Activated CD4-positive, alpha-beta T cell treated with anti-CD3 and anti-CD28 coated beads, Interleukin-2, amount 10 ng/mL, durations not matched to agents 24 days and 14 days (primary cell): ENCODE measurements at places on chromosomes 5 and 9. TPM values are rescaled to one million over a fixed set of nuclear protein-coding genes. Genes with fewer than 3 reads are reported as not detected.

GRCh38 chr5:111856876-111857466 is 100.0 kb upstream of the NREP start:
- no peak overlapping the region for H3K27ac ChIP-seq
- peaks cover 2% of the 10 kb centered on the region for H3K27me3 ChIP-seq
- no peak for DNase-seq
- H3K4me1 ChIP-seq = no peaks in the 10 kb centered on the region

DNA sequence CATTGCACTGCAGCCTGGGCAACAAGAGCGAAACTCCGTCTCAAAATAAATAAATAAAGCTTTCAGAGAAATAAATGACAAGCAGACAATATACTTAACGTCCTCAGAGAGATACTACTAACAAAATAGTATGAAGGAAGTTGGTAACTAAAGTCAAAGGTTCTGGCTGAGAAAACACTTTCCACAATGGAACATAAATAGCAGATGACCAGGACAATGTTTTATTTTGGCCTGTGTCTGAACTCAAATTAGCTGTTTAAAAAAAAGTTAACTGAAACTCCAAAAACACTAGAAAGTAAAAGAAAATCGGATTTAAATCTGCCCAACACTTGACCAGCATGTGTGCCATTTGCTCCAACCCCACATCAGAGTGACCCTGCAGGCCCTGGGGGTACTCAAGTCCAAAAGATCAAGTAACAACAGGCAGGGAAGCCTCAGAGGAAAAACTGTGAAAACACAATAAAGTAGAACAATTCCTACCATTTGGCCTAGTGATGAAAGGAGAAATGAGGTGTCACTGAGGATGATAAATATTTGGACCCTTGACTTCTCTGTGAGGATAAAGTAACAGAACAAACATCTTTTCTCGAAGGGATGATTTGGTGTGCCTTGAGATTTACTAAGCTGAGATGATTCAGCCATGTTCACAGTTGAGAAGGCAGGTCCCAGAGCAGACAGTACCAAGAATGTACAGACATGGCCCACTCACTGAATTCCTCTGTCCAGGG is 47.7 kb downstream of the LHFPL2 start:
- H3K36me3 ChIP-seq = no peaks in the 10 kb centered on the region
- H3K27me3 ChIP-seq = peaks cover 6% of the 10 kb centered on the region
- no peak overlapping the region for H3K27ac ChIP-seq

- DNase-seq = peak; percentile 96
- peaks cover 5% of the 10 kb centered on the region for H3K27me3 ChIP-seq
- H3K27ac ChIP-seq = peak overlapping the region; percentile 52
- H3K36me3 ChIP-seq = no peaks in the 10 kb centered on the region
- peaks cover 44% of the 10 kb centered on the region for H3K4me1 ChIP-seq
Observed at GRCh38 chr5:154072414-154073171, 33.8 kb downstream of the MFAP3 start.

- H3K4me1 ChIP-seq = peaks cover 3% of the 10 kb centered on the region
- H3K27ac ChIP-seq = no peak overlapping the region
- no peaks in the 10 kb centered on the region for H3K36me3 ChIP-seq
- H3K27me3 ChIP-seq = peaks cover 9% of the 10 kb centered on the region
Observed at GRCh38 chr9:72424131-72424530, 59.1 kb upstream of the ZFAND5 start.

- peaks cover 2% of the 10 kb centered on the region for H3K27me3 ChIP-seq
- no peak overlapping the region for H3K4me3 ChIP-seq
- DNase-seq = no peak
- H3K36me3 ChIP-seq = no peaks in the 10 kb centered on the region
- no peaks in the 10 kb centered on the region for H3K4me1 ChIP-seq
Observed at GRCh38 chr5:31605920-31606319, 33.0 kb upstream of the PDZD2 start.

- no peak overlapping the region for H3K4me3 ChIP-seq
- H3K27me3 ChIP-seq = peaks cover 11% of the 10 kb centered on the region
- peaks cover 4% of the 10 kb centered on the region for H3K4me1 ChIP-seq
- DNase-seq = no peak
- H3K27ac ChIP-seq = no peak overlapping the region
Observed at GRCh38 chr9:698276-698675, 143.2 kb upstream of the DMRT1 start.

- no peaks in the 10 kb centered on the region for H3K27me3 ChIP-seq
- no peak for DNase-seq
- H3K4me3 ChIP-seq = no peak overlapping the region
- H3K27ac ChIP-seq = no peak overlapping the region
- H3K4me1 ChIP-seq = no peaks in the 10 kb centered on the region
Observed at GRCh38 chr9:13555516-13555915, 276.0 kb upstream of the MPDZ start.

DNA sequence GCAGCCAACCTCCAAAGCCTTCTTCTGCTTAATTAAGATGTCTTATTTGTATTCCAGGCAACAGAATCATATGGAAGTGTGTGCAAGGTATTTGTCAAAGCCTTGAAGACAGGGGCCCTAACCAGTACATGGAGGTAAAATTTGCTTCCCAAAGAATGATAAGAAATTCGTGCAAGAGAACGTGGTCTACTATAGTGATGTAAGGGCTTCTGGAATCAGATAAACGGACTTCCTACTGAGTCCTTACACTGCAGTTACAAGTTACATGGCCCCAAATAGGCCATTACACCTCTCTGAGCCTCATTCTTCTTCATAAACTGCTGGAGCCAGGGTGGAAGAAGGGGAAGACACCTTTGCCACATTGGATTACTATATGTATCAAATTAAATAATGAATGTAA is 15.9 kb upstream of the ISOC1 start:
- H3K27me3 ChIP-seq = peaks cover 8% of the 10 kb centered on the region
- H3K27ac ChIP-seq = no peak overlapping the region
- no peak for DNase-seq
- no peaks in the 10 kb centered on the region for H3K36me3 ChIP-seq
- H3K4me1 ChIP-seq = no peaks in the 10 kb centered on the region
- no peak overlapping the region for H3K4me3 ChIP-seq

DNA sequence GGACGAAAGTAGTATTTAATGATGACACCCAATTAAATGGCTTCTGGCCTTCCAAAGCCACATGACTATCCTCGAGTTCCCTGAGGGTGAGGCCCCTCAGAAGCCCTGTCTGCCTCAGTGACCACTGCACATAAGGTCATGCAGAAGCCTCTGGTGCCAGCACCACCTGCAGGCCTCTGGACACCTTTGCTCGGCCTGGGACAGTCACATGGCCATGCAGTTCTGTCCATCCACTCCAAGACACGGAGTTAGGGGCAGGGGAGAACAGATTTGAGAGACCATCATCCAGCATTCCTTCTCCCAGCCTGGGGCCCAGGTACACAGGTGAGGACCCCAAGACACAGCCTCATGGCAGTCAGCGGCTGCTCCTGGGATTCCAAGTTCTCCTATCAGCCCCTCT is 145.0 kb downstream of the ROR2 start:
- H3K4me1 ChIP-seq = no peaks in the 10 kb centered on the region
- no peaks in the 10 kb centered on the region for H3K36me3 ChIP-seq
- H3K4me3 ChIP-seq = no peak overlapping the region
- DNase-seq = no peak
- no peak overlapping the region for H3K27ac ChIP-seq

- peaks cover 57% of the 10 kb centered on the region for H3K36me3 ChIP-seq
- H3K4me3 ChIP-seq = no peak overlapping the region
- H3K27me3 ChIP-seq = no peaks in the 10 kb centered on the region
- H3K4me1 ChIP-seq = peaks cover 27% of the 10 kb centered on the region
Observed at GRCh38 chr5:387491-388265, 55.3 kb upstream of the EXOC3 start.

The ZNG1C gene
- 35.6 and 36.2 TPM in 2 replicates for total RNA-seq

The SPINK6 gene
- total RNA-seq = not detected in 2 replicates

The NUTM2G gene
- total RNA-seq = not detected in 2 replicates

The NMUR2 gene
- total RNA-seq = not detected in 2 replicates

The PPP3R2 gene
- total RNA-seq = not detected in 2 replicates

- H3K27me3 ChIP-seq = no peaks in the 10 kb centered on the region
- H3K36me3 ChIP-seq = no peaks in the 10 kb centered on the region
- no peak overlapping the region for H3K4me3 ChIP-seq
- DNase-seq = no peak
- no peak overlapping the region for H3K27ac ChIP-seq
Observed at GRCh38 chr5:4700069-4700468, 440.1 kb upstream of the ADAMTS16 start.

The SLCO6A1 gene
- not detected in 2 replicates for total RNA-seq

The SCGB3A2 gene
- not detected in 2 replicates for total RNA-seq

DNA sequence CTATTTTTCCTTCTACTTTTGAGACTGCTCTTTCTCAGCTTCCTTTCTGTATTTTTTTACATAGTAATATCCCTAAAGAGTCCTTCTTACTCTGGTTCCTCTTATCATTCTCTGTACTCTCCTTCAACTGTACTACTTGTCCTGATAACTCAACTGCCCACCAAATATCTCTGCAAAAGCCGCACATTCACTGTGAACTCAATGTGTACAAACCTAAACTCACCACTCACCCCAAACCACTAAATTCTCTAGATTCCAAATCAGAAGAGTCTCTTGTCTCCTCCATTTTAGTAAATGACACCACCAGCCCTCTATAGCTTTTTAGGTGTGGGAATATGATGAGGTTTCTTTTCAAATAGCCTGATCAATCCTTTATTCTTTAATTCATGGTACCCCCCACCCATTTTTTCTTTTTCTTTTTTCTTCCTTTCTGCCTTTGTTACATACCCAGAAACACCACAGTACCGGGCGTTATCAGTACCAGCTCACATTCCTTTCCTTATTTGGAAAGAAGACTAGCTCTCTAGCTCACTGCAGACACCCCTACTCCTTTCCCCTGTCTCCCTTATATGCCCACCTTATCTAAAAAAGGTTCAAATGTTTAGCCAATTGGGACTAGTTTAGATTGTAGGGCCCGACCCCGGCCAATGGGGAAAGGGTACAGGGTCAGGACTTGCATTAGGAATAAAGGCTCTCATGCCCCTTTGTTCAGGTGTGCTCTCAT is 63.1 kb upstream of the RANBP6 start:
- no peak overlapping the region for H3K4me3 ChIP-seq
- H3K4me1 ChIP-seq = peaks cover 14% of the 10 kb centered on the region
- H3K27me3 ChIP-seq = peaks cover 2% of the 10 kb centered on the region

DNA sequence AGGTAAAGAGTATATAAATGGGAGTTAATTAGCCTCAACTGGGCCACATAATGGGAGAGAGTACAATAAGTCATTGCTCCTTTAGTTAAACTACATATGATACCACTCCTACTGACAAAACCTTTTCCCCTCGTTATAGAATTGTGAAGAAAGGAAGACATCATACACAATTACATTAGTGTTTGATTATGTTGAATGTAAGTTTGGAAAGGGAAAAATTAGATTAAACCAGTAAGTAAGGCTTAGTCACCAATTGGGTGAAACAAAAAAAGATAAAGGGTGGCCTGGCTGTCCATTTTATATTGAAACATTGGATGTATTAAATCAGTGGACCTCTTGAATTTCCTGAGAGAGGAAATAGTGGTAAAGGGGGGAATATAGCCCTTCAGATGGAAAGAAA is 464.3 kb upstream of the PAPPA start:
- DNase-seq = no peak
- H3K27me3 ChIP-seq = no peaks in the 10 kb centered on the region
- H3K4me1 ChIP-seq = no peaks in the 10 kb centered on the region
- H3K4me3 ChIP-seq = no peak overlapping the region
- H3K36me3 ChIP-seq = no peaks in the 10 kb centered on the region

The FAM221B gene
- not detected in 2 replicates for total RNA-seq

The FBN2 gene
- not detected in 2 replicates for total RNA-seq

- H3K27ac ChIP-seq = no peak overlapping the region
- H3K27me3 ChIP-seq = no peaks in the 10 kb centered on the region
- no peak overlapping the region for H3K4me3 ChIP-seq
- DNase-seq = no peak
- no peaks in the 10 kb centered on the region for H3K36me3 ChIP-seq
Observed at GRCh38 chr9:81906671-81907070, 21.6 kb upstream of the SPATA31D4 start.

DNA sequence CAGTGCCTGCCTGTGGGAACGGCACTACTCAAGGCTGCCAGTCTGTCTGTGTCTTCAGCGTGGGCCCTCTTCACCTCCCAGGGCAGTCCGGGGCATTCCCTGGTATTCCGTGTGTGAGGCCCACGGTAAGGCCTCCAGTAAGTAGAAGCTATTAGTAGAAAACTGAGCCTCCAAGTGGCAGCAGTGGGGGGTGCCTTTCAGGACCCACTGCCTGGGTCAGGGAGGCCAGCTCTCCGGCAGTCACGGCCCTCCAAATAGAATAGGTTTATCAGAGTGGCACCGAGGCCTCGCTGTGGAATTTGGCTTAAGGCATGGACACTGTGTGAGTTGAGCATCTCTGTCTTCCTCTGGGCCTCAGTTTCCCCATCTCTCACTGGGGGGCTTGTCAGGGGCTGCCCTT is 23.1 kb downstream of the ADAMTSL2 start:
- no peak overlapping the region for H3K27ac ChIP-seq
- no peaks in the 10 kb centered on the region for H3K27me3 ChIP-seq
- no peak for DNase-seq
- H3K4me1 ChIP-seq = peaks cover 2% of the 10 kb centered on the region
- H3K36me3 ChIP-seq = no peaks in the 10 kb centered on the region
- H3K4me3 ChIP-seq = no peak overlapping the region

GRCh38 chr5:1111727-1112289 is at the start of gene SLC12A7:
SLC12A7 (minus strand) TSS chr5:1112063; CDS start chr5:1111991, 72 bp downstream.
- H3K27me3 ChIP-seq = peaks cover 2% of the 10 kb centered on the region
- peaks cover 2% of the 10 kb centered on the region for H3K36me3 ChIP-seq
- H3K27ac ChIP-seq = peak within 1 kb of the TSS; percentile 88
- H3K4me1 ChIP-seq = peaks cover 30% of the 10 kb centered on the region
- H3K4me3 ChIP-seq = peak within 1 kb of the TSS; percentile 91
